Tongue (tissue), 3 donors: ENCODE measurements at places on chromosomes 2 and 18.

DNA sequence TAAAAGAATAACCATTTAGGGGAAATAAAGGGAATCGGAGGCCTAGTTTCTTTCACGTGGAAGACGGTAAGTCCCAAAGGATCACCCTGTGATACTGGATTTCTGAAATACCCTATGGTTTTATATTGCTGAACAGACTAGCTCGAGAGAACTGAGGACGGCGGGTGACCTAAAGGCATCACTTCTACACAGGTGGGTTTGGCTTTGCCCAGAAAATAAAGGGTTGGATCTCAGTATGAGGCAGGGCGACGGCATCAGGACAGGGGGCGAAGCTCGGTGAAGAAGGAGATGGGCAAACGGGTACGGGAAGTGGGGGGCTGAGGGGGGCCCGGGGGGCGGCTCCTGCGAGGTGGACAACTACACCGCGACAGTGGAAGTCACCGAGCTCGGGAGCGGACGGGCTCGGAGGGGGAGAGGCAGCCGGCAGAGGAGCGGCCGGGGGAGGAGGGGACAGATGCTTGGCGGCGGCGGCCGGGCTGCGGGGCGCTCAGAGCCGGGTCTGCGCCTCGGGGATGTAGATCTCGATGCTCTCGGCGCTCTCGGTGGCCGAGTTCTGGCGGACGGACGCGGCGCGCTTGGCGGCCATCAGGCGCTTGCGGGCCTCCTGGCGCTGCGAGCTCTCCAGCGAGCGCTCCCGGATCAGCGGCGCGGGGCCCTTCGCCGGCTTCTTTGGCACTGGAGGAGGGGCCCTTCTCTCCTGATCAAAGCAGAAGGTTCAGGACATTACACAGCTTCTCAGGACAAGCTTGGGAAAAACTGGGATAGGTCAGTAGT, 48.9 kb downstream of the TGIF1 start:
- peak; percentile 70 for DNase-seq

GRCh38 chr18:46628206-46628605, 28.8 kb downstream of the LOXHD1 start:
- DNase-seq = no peak

DNA sequence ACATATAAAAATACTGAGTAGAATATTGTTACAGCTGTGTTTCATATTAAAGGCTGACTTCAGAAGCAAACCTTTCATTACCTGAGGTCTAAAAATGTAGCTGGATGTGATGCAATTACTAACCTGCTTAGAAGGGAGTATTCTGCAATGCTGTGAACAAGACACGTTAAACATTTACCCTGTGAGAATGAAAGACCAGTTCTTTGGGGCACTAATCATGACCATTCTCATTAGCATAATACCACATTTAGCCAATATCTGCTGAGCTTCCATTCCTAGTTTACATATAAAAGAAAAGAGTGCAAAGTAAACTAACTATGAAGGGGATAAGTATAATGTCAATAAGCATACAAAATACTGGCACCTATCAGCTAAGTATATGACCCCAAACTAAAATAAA, 784.0 kb upstream of the KLHL29 start:
- DNase-seq = no peak

GRCh38 chr2:140308706-140309105, 1528.5 kb upstream of the NXPH2 start:
- DNase-seq = no peak

- no peak for DNase-seq
These were observed 3.0 kb upstream of the CEP68 start for GRCh38 chr2:65053199-65053598.
